CD4-positive, alpha-beta T cell treated with Interleukin-15 for 1 hour (primary cell): ENCODE measurements at places on chromosomes 11 and 22.

- no peak for DNase-seq
These were observed 43.0 kb upstream of the KLHL35 start for GRCh38 chr11:75475767-75476650.

- DNase-seq = no peak
These were observed 47.7 kb upstream of the FADD start for GRCh38 chr11:70155386-70155785.

DNA sequence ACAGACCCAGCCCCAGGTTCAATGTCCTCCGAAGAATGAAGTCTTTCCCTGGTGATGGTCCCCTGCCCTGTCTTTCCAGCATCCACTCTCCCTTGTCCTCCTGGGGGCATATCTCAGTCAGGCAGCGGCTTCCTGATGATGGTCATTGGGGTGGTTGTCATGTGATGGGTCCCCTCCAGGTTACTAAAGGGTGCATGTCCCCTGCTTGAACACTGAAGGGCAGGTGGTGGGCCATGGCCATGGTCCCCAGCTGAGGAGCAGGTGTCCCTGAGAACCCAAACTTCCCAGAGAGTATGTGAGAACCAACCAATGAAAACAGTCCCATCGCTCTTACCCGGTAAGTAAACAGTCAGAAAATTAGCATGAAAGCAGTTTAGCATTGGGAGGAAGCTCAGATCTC, 14.1 kb downstream of the APOL1 start:
- no peak for DNase-seq

DNA sequence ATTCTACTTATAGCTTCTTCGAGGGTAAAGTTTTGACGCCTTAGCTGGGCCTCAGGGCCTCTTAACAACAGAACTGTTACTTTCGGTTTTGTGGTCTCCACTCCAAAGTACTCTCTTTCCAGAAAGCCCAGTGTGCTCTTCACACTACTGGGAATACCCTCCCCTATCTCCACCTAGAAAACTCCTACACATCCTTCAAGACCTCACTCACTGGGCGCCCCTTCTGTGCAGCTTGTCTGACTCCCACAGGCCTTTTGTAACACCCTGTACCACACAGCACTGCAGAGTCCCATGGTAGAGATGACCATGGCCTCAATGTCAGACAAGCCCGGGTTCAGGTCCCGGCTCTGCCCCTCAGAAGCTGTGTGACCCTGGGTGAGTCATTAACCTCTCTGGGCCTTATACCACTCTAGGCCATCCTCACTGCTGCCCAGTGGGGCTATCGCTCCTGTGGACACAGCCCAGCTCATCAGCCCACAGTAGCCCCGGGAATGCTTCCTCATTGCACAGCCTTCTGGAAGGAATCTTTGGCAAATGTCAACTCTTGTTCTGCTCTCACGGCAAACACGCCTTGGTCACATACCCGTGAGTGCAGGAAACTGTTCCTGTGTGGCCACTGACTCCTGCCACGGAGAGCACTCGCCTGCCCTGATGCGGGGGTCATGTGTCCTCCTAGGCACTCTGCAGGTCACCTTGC, 51.4 kb downstream of the SHISAL1 start:
- no peak for DNase-seq

- no peak for DNase-seq
These were observed 20.4 kb downstream of the TUB start for GRCh38 chr11:8101421-8101820.

GRCh38 chr11:23540101-23540561, 679.9 kb upstream of the CCDC179 start:
- no peak for DNase-seq

- no peak for DNase-seq
These were observed 10.0 kb upstream of the PKNOX2 start for GRCh38 chr11:125154378-125155099.

- DNase-seq = no peak
These were observed 1.5 kb downstream of the LRFN4 start for GRCh38 chr11:66858186-66858938.

- DNase-seq = no peak
These were observed 17.9 kb downstream of the POLR3H start for GRCh38 chr22:41526226-41526829.

GRCh38 chr22:20037419-20037818, 16.5 kb downstream of the TANGO2 start:
- no peak for DNase-seq

DNA sequence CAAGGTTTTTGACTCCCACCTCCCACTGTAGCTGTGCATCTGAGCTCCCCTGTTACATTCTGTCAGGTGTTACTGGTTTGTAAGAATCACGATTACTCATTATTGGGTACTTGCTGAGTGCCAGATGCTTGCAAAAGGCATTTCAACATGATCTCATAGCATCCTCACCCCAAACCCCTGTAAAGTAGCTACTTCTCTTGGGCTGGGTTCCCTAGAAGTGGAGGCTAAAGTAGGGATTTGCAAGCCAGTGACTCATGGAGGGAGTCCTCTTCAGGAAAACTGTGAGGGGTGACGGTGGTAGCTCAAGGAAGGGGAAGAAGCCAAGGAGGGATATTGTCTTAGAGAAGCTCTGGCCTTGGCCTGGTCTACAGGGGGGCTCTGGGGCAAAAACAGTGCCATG, 78.6 kb downstream of the TIMP3 start:
- no peak for DNase-seq

- DNase-seq = no peak
These were observed 2249.5 kb downstream of the LRRC4C start for GRCh38 chr11:39209981-39210380.

DNA sequence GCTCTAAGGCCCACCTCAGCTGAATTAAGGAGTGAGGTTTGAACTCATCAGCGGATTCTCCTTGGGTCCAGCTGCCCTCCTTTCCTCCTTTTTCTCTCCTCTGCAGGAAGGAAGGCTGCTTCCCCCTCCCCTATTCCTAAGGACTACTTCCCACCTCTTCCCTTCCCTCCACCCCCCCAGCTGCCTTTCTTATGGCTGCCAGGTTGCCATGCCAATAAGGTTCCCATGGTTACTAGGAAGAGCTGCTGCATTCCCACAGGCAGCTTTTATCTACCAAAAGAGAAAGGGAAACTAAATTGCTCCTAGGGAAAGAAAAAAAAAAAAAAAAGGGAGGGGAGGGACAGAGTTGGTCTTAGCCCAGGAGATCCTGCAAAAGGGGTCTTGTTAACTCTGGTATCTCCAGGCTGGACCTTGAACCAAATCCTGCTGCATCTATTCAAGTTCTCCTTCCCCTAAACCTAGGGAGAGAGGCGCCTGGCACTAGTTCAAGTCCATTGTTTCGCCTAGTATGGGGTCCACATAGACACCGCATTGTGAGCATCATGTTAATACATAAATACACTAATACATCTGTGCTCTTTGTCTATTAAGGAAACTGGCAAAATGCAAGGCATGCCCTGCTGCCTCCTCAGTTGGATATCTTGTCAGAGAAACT, 21.2 kb upstream of the FEZ1 start:
- no peak for DNase-seq

GRCh38 chr11:83773950-83774880, 488.0 kb upstream of the CCDC90B start:
- no peak for DNase-seq

DNA sequence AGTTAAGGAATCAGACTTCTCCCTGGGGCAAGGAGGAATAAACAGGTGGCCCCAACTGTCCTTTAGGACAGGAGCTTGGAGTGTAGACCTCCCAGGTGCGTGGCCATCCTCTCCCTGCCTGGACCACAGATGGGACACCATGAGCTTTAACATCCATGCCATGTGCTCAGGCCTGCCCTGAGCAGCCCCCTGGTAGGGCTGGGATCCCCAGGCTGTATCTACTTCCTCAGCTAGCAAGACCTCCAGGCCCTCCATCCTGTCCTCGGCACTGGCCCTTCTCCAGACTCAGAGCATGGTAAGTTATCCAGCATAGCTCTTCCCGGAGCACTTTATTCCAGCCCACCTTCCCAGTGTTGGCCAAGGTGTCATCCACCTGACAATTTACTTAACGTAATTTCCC, 5.7 kb downstream of the CD6 start:
- no peak for DNase-seq

DNA sequence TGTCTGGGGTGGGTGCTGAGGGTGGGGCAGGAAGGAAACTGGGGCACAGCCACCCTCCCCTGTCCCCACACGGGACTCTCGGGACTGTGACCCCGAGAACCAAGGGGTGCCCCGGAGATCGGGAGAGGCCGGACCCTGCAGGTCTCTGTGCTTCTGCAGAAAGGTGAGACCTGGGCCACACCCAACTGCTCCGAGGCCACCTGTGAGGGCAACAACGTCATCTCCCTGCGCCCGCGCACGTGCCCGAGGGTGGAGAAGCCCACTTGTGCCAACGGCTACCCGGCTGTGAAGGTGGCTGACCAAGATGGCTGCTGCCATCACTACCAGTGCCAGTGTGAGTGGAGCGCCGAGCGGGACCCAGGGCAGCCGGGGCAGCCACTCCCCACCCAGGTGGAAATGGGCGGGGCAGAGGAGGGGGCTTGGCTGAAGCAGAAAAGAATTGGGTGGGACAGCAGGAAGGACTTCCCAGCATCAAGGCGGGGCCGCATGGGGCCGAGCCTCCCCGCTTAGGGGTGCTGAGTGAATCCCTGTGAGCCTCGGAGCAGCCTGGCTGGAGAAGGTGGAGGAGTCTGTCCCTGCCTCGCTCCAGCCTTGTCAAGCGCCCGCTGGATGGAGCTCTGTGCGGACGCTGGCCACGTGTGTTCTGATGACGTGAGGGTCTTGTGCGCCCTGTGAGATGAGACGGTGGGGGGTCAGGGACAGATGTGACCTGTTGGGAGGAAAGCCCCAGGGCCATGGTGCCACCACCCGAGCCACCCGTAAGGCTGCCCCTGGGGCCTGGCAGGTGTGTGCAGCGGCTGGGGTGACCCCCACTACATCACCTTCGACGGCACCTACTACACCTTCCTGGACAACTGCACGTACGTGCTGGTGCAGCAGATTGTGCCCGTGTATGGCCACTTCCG, 29.3 kb upstream of the MUC5B start:
- DNase-seq = peak; percentile 15

DNA sequence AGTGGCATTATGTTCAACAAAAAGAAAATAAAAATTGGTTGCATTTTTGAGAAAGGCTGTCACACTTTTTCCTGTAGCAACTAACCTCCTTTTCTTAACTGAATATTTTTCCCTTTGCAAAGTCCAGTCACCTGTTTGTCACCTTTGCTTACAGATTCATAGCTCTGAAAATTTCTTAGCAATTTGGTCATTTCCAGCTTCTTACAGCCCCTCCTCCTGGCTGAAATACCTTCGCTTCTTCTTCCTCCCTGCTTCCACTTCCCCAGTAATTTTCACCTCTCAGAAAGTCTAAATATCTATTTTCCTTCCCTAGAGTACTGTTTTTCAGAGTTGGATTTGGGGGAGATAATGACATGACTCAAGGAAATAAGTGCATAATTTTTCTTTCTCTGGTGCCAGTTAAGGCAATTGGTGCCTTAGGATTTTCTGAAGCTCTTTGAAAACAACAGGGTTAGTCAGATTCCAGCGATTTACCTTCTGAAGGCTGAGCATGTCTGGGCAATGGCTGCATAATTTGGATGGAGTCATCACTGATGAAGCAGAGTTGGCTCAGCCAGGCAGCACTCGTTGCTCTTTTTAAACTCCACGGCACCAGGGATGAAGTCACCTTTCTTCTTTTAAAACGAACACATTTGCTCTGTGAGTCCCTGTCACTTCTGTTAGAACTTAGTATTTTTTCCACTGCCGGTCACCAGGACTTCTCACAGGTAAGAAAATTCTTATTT, 62.1 kb upstream of the AMOTL1 start:
- DNase-seq = no peak

DNA sequence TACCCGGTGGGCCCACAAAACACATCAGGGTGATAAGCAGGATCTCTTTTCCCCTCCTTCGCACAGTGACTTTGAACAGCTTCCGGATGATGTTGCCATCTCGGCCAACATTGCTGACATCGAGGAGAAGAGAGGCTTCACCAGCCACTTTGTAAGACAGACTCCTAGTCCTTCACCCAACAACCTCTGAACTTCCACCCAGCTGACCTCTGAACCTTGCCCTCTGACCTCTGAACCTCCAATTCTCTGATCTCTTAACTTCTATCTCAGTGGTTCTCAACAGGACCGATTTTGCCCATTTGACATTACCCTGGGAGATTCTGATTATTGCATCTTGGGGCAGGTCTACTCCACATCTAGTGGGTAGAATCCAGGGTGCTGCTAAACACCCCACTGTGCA, 3.2 kb downstream of the NCF4 start:
- no peak for DNase-seq

- DNase-seq = no peak
These were observed 116.9 kb downstream of the STK33 start for GRCh38 chr11:8477151-8477550.
